Ovary (tissue), 10 donors: ENCODE measurements at places on chromosomes 11 and 22.

DNA sequence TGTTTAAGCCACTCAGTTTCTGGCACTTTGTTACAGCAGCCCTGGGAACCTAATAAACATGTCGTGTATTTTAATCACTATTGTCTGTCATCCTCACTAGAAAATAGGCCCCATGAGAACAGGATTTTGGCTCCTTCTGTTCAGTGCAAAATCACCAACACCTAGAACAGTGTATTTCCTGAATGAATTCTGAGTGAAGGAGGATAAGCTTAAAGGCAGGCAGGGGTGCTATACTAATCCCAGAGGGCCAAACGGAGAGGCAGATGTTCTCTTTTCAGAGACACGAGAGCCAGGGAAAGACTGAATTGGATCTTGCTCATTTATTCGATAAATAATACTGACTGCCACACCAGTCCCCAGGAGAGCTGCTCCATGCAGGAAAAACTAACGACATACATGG, 10.4 kb downstream of the SMCO4 start:
- no peak for DNase-seq

DNA sequence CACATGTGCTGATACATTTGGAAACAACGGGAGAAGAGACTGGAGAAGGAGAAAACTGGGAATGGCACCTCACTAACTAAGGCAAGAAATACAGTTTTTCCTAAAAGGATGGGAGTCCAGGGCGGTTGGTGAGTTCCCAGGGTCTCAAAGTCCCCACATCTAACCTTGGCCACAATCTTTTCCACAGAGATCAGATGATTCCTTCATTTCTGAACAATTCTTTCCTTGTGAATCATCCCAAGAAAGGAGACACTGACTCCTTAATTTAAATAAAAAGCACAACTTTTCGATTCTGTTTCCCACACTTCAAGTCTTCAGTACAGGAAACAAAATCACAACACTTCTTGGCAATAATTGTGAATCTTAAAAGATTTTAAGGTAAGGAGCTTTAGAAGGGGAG, 384.7 kb downstream of the DCDC1 start:
- no peak for DNase-seq

- no peak for DNase-seq
Measured at GRCh38 chr11:128512474-128512996, 74.8 kb downstream of the ETS1 start.

- DNase-seq: no peak
Measured at GRCh38 chr22:29190051-29190450, 15.6 kb upstream of the EMID1 start.

DNA sequence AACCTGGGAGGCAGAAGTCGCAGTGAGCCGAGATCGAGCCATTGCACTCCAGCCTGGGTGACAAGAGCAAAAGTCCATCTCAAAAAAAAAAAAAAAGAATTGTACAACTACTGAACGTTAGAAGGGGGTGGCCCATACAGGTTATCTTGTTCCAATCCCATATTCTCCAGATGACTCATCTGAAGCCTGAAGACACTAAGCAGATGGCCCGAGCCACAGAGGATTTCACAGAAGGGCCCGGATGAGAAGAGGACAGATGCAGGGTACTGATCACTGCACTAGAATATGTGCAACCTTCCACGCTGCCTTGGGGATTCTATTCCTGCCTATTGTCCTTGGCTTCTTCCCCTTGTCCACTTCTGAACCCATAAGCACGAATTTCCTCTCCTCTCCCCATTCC, 70.9 kb upstream of the UBASH3B start:
- no peak for DNase-seq

- DNase-seq: no peak
Measured at GRCh38 chr11:41245704-41246398, 213.6 kb downstream of the LRRC4C start.
